ENCODE measurements at places on chromosomes 4 and X.

DNA sequence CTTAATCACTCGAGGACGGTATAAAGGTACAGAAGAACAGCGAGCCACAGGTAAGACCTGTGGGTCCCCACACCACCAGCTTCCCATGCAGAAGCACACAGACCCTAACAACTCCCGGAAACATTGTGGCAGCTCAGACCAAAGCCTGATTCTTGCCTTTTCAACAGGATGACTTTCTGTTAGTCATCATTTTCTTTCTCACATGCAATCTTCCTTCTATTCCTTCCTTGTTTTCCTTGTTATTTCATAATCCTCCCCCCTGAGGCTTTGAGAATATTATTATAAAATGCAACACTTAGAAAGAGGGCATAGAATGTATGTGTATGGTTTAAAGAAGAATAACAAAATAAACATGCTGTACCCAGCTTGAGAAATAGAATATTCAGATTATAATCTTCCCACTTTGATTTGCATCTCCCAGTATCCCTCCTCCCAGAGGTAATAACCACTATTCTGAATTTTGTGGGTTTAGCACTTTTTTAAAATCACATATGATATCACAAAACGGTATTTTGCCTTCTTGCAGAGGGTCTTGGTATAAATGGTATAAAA is 100.9 kb downstream of the FHDC1 start:
- no peak for DNase-seq

GRCh38 chr4:182205306-182205705 is 37.9 kb upstream of the TENM3 start:
- no peak for DNase-seq

DNA sequence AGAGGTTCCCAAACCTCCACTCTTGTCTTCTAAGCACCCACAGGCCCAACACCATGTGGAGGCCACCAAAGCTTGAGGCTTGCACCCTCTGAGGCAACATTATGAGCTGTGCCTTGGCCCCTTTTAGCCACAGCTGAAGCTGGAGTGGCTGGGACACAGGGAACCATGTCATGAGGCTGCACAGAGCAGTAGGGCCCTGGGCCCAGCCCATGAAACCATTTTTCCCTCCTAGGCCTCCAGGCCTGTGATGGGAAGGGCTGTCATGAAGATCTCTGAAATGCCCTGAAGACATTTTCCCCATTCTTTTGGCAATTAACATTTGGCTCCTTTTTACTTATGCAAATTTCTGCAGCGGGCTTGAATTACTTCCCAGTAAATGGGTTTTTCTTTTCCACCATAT is 14.8 kb downstream of the RBMXL3 start:
- no peak for DNase-seq

- DNase-seq = no peak
Observed at GRCh38 chrX:1307626-1308340, 28.8 kb upstream of the IL3RA start.

GRCh38 chrX:154731881-154732280 is 19.0 kb downstream of the GAB3 start:
- DNase-seq = no peak

DNA sequence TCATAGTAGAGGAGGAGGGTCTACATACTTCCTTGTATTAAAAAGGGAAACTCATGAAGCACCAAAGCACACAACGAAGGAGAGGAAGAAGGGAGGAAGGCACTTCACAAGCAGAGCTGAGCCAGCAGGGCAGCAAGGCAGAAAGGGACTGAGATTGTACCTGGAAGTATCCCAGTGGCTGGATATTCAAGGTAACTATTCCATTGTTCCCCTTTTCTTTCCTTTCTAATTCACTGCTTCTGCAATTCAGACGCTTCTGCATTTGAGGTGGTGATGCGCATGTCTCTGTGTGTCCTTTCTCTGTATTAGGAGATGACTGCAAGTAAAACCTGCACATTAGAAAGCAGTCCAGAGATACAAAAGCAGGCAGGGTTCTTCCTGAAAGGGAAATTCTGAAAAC is 54.9 kb downstream of the UBQLN2 start:
- no peak for DNase-seq

GRCh38 chrX:151754047-151754429 is 19.5 kb downstream of the CNGA2 start:
- DNase-seq = no peak

DNA sequence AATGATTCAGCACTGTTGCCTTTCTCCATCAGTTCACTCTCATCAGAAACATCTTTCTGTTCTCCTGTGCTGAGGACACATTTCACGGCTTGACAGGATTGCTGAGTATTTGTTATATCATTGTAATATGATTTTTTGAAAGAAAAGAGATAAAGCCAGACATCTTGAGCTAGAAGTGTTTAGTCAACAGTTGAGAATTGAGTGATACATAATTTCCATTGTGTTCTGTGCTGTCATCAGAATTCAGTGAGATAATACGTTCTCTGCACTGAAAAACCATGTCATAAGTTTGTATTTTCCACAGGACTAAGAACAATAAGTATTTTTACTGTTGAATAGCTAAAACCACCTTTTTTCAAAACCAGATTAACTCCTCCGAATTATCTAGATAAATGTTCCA is 50.2 kb upstream of the GPRIN3 start:
- DNase-seq = no peak

- no peak for DNase-seq
Observed at GRCh38 chrX:139106069-139106468, 394.6 kb upstream of the FGF13 start.

DNA sequence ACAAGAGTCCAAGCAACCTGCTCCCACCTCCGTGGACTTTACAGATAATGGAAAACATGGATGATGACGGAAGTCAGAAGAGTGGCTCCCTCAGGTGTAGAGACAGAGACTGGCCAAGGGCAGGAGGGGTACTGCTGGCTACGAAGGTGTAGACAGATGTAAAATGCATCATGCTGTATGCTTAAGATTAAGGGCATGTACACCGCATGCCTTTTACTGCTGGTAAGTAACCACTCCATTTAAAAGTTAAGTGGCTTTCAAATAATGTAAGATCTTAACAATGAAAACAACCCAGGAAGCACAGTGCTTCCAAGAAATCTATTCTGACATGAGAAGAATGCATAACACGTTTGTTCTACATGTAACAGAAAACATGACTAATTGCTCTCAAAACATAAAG is 76.9 kb upstream of the FAM9B start:
- no peak for DNase-seq

DNA sequence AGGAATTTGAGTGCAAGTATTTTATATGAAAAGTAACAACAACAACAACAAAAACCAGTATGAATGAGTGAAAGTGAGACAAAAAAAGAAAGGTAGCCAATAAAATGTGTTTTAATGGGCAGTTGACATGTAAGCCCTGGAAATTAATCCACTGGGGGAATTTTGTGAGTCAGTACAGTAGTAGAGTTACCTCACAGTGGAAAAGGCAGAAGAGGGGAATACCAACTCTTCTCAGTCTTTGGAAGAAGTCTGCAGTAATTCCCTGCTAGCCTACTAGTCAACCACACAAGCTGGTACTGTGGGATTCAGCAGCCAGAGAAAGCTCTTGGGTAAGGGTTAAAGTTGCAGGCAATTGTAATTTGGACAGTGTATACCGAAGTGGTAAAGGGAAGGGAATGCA is 76.3 kb upstream of the IL15 start:
- no peak for DNase-seq

DNA sequence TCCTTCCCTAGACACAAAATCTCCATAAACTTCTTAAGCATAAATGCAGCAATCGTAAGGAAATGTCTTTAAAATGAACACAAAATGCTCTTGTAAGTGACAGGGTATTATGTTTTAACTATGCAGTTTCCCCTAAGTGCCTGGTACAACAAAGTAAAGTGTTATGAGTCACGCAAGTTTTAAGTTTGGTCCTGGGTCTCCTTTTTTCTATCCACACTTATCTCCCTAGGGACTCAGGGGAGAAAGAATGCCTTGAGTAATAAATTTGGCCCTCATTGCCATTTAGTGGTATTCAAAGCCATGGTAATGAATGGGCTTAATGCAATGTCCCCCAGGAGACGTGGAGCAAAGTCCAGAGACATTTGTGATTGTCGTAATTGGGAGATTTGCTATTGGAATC is 149.1 kb downstream of the MAGEB17 start:
- DNase-seq = no peak

- no peak for DNase-seq
Observed at GRCh38 chr4:25172961-25173915, 13.0 kb upstream of the SEPSECS start.

- DNase-seq = no peak
Observed at GRCh38 chrX:56813318-56813837, 84.3 kb downstream of the NBDY start.

GRCh38 chrX:1700757-1701156 is 85.9 kb downstream of the ASMT start:
- DNase-seq = no peak

GRCh38 chrX:10239611-10240064 is 82.9 kb downstream of the CLCN4 start:
- no peak for DNase-seq

- DNase-seq = no peak
Observed at GRCh38 chr4:173264245-173264644, 69.9 kb downstream of the HMGB2 start.

GRCh38 chr4:119070301-119070700 is 65.3 kb upstream of the MYOZ2 start:
- DNase-seq = no peak

Data from stimulated activated CD4-positive, alpha-beta T cell treated with anti-CD3 and anti-CD28 coated beads, Interleukin-15, amount 100 ng/mL, for 1 hour (primary cell).